NCI-H1694 (cell line): ENCODE measurements at places on chromosomes 4 and X.

- DNase-seq: no peak
These were observed 277.2 kb downstream of the HS3ST1 start for GRCh38 chr4:11151500-11151899.

GRCh38 chr4:54276641-54277430 lies 47.7 kb downstream of the PDGFRA start:
- no peak for DNase-seq

DNA sequence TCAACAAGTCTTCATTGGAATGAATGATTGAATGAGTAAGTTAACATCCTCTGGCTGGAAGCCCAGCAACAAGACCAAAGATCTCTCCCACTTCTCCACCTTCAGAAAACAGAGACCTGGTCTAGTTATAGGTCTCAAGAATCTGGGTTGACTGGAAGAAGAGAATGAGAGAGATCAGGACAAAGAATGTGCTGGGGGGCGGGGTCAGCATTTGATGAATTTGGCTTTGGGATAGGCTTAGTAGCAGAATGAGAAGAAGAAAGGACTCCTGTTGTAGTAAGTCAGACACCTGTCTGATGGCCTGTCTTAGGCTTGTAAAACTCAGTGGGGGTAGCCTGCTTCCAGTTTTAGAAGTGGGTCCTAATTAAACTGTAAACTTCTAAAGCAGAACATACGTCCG lies 51.0 kb downstream of the TRIM2 start:
- DNase-seq: no peak

DNA sequence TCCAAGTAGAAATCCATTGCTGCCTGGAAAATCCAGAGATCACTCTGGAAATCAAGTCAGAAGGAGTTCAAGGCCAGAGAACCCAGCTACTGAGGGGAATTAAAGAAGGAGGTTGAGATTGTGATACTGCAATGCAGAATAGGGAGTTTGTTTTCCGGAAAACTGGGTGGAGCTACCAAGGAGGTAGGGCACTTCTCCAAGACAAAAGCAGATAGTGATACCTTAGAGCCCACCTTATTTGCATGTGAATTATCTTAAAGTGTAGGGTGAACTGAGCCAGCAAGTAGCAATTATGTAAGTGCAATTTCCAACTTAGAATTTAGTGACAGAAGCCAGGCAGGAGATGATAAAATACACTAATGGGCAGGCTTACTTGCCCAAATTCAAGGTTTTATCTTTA lies 178.9 kb downstream of the MID1 start:
- DNase-seq: no peak
